ENCODE measurements at places on chromosomes 1 and 21.

- no peak for DNase-seq
These were observed 93.7 kb upstream of the ARHGEF16 start for GRCh38 chr1:3360646-3361257.

- DNase-seq = no peak
These were observed 211.7 kb upstream of the TMEM51 start for GRCh38 chr1:14941864-14942263.

DNA sequence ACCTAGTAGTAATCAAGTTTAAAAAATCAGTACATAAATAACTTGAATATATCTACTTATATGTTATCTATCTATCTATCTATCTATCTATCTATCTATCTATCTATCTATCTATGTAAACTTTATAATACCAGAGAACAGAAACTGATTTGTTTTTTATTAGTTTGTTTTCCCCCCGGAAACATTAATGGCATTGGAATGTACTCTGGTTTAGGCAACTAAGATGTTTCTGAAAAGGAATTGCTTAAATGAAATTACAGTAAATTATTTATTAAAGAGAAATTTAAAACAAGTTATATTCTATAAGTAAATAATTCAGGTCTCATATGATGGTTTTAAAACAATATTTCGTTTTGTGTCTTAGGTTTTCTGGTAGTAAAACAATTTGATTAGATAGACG lies 681.0 kb upstream of the ADAMTS5 start:
- DNase-seq = no peak

GRCh38 chr1:9558271-9558945 lies 19.1 kb downstream of the SLC25A33 start:
- DNase-seq = no peak

- DNase-seq = no peak
These were observed 154.9 kb upstream of the GREM2 start for GRCh38 chr1:240766831-240767230.

DNA sequence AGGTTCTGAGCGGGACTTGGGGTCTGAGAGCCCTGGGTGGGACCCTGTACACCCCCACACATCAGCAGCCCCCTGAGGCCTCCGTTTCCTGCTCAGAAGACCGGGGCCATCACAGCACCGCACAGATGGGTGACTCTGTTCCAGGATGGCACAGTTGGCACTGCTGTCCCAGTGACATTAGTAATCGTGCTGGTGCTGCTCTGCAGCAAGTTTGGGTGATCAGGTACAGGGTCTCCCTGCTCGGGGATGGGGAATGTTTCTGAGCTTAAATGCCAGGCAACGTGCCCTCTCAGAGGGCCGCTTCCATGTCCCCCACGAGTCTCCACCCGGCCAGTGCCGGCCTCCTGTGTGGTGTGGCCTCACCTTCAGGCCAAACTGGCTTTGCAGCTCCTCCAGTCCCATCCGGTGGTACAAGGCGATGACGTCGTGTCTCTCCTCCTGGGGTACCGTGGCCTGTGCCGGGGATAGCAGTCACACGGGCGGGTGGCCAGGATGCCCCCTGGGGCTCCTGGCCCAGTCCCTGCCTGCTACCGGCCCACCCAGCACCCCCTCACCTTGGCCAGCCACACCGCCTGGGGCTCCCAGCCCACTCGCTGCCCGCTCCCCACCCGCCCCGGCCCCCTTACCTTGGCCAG lies 17.1 kb downstream of the PRXL2B start:
- DNase-seq = no peak

GRCh38 chr1:110477967-110478640 lies 27.2 kb downstream of the PROK1 start:
- no peak for DNase-seq

- no peak for DNase-seq
These were observed 243.2 kb upstream of the NR5A2 start for GRCh38 chr1:199784138-199784895.

GRCh38 chr21:42036313-42036712 lies 26.2 kb upstream of the ZBTB21 start:
- DNase-seq = no peak

DNA sequence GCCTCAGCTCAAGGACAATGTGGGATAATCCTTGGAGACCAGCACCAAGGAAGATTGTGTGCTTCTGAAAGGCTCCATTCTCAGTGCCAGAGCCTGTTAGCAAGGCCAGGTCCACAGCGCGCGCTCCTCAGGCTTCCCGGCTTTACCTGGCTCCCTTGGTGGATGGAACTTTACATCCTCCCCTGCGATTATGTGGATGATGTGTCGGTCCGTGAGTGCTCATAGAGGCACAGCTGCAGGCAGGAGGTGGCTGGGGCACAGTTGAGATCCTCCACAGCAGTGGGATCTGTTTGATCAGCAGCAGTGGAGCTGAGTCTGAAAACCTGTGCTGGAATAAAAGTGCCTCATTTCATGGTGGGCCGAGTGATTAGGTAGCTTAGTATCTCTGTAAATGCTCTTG lies 62.7 kb downstream of the PRDM2 start:
- no peak for DNase-seq

DNA sequence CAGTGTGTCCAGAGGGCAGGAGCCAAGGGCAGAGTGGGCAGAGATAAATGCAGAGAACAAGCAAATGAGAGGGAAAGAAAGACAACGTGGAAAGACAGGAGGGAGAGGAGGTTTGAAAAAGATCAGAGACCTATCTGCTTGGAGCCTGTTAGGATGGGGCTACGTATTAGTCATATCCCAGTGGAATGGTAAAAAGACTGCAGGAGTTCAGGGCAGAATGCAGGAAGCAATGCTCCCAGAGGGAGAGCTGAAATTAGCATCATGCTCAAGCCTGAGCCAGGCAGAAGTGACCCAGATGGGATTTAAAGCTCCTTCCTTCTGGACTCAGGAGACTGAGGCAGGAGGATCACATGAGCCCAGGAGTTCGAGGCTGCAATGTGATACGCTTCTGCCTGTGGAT lies 261.3 kb upstream of the CHRM3 start:
- DNase-seq = no peak

GRCh38 chr1:187262731-187263130 lies 434.0 kb downstream of the PLA2G4A start:
- DNase-seq = no peak

GRCh38 chr1:28110555-28110954 lies 22.1 kb upstream of the EYA3 start:
- no peak for DNase-seq

- DNase-seq = no peak
These were observed 13.6 kb downstream of the FHAD1 start for GRCh38 chr1:15260418-15261154.

DNA sequence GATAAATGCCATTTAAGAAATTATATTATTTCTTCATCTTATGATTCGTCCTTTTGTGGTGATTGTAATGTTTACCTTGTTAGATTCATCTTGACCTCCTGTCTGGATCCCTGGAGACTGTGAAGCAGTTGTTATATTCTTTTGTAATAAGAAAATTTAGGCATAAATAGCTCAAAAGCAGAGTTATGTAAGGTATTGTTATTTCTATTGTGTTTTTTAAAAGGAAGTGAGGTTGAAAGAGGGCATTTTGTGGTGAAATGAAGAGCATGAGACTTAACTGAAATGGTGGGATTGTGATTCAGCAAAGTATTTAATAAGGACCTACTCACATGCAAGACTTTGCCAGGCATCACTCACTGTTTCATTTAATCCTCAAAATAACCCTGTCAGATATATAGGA lies 104.0 kb downstream of the PDE4B start:
- DNase-seq = no peak

DNA sequence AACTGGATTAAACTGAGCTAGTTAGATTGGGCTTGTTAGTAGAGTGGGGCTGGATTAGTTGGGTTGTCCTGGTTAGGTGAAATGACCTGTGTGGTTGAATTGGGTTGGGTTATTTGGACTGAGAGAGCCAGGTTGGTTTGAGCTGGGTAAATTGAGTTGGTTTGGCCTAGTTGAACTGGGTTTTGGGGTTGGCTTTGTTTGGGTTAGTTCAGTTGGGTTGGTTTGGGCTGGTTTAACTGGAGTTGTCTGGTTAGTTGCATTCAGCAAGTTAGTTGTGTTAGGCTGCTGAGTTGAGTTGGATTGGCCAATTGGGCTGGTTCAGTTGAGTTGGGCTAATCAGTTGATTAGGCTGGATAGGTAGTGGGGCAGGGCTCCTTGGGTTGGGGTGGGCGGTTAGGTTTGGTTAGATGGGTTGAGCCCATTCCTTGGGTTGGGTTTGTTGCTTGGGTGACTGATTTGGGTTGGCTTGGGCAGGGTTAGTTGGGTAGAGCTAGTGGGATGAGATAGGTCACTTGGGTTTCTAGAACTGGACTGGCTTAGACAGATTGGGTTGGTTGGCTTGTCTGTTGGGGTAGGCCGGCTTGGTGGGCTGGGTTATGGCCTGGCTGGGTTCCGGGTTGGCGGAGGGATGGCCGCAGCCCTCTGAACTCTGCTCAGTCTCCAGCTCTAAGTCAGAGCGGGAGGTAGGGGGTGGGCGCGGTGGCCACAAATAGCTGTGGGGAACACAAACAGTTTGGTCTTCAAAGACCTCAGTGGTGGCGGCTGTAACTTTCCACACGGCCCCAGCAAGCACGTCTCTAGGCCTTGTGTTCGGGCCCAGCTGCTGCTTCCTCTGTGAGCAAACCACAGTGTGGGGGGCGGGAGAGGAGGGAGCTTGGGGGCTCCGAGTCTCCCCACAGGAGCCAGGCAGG lies 67.2 kb upstream of the RUNX3 start:
- no peak for DNase-seq

- no peak for DNase-seq
These were observed 26.5 kb downstream of the IGFN1 start for GRCh38 chr1:201217146-201217545.

DNA sequence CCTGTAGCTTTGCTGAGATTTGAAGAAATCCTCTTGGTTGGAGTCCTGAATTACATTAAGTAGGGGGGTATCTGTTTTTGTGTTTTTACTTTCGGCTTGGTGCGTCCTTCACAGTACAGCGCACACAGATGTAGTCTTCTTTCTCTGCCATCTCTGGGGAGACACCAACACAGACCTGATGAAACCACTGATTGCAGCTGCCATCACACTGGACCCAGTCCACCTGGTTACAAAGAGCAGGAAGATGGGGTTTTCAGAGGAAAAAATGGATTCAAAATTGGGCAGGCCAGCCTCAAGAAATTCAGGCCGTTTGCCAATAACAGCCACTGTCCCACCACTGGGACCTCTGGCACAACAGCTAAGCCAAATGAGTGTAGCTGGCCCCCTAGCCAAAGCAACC lies 18.7 kb upstream of the SYT2 start:
- no peak for DNase-seq

DNA sequence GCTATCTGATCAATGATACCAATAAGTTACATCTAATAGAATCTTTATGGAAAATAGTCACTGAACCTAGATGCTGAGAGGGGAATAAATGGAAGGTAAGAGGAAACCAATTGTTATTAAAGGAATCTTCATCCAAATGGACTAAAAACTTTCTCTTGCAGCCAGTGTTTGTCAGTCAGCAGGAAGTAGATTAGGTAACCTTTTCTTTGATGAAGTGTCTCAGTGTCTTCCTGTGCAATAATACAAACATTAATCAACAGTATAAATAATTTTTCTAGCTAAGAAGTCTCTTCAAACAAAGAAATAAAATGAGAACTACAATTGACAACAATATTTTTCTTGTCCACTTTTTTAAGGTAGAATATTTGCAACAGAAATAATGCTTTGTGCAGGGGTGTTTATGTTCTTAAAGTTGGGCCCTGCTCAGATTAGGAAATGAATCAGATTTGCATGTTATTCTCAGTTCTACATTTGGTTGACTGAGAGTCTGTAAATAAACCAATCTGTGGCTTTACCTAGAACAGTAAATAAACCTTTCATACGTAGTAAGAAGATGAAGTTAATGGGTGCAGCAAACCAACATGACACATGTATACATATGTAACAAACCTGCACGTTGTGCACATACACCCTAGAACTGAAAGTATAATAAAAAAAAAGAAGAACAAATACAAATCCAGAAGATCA lies 391.4 kb downstream of the MRPL39 start:
- DNase-seq = no peak

DNA sequence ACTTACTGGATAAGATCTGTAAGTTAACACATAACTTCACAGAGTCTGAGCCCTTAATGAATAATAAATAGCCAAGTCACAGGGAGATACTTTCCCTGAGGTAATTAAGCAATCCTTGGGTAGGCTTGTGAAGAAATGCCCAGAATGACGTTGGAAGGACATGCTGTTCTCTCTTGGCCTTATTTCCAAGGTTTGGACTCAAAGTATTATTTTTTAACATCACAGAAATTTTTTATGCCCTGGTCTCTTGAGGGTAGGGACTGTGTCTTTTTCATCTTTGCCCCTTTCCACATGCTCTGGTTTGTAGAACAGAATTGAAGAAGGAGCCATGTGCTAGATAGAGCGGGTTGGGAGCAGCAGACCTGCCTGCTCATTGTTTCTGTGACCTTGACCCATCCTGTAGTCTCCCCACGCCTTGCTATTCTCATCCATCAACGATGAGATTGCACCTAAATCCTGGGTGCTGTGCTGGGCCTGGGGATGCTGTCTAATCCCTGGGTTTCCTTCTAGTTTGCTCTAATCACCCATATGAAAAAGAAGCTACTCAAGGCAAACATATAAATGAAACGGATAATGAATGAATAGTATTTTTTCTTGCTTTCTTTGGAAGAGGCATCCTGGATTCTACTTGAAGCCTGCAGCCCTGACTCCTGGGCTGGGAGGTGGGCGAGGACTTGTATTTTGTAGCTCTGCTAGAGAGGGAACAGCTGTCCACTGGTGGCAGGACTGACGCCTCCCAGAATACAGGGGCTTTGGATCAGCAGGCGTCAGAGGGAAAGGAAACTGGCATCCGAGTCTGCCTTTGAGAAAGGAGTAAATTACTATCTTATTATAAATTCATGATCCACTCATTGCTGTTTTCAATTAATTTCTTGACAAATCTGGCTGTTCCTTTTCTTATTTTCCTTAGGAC lies 17.5 kb upstream of the LAMTOR5 start:
- no peak for DNase-seq

Data from GM04504 (cell line).